ENCODE measurements at places on chromosomes 7 and 10. TPM values are rescaled to one million over a fixed set of nuclear protein-coding genes. Genes with fewer than 3 reads are reported as not detected.

Gene CLRN3
- not detected for total RNA-seq

Gene CPSF4
- 29.7 TPM for total RNA-seq

Gene LRRC27
- 7.6 TPM for total RNA-seq

Gene KCNMA1
- 3.3 TPM for total RNA-seq

Gene CALML5
- not detected for total RNA-seq

Gene INHBA
- total RNA-seq: 1.5 TPM
